Occipital lobe (tissue), 3 donors: ENCODE measurements at places on chromosomes 2 and 18. TPM values are rescaled to one million over a fixed set of nuclear protein-coding genes. Genes with fewer than 3 reads are reported as not detected.

- no peak for DNase-seq
These were observed 156.6 kb downstream of the HAUS1 start for GRCh38 chr18:46260879-46261143.

- no peak for DNase-seq
These were observed 2.7 kb downstream of the HRH4 start for GRCh38 chr18:24462838-24463775.

GRCh38 chr2:106261871-106262321 is 67.8 kb upstream of the UXS1 start:
- no peak for DNase-seq

DNA sequence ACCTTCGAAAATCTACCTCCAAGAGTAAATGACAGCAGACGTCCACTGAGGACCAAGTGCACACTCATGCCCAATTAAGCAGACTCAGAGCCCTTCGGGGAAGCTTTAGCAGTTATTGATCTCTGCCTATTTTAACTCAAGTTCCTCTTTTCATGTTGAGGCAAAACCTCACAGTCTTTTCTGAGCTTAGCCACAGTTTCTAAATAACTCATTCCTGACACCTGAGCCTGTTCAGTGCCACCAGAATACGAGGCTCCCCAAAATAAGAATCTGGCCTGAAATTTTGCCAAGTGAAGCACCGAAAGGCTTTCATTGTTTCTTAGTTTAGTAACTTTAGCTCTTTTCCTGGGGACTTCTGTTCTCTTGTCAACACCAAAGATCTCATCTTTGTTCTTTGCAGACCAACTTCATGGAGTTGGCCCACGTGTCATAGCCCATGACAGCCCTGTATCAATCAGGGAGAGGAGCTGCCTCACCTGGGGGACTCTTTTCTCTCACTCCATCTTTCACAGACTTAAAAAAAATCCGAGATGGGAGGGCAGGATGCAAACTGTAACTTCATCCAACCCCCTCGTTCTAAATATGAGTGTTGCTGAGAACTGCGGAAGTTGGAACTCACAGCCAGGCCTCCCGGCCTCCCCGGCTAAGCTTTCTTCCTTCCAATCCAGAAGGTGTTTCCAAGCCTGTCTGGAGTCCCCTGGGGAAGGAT is 22.2 kb downstream of the INPP5D start:
- no peak for DNase-seq

DNA sequence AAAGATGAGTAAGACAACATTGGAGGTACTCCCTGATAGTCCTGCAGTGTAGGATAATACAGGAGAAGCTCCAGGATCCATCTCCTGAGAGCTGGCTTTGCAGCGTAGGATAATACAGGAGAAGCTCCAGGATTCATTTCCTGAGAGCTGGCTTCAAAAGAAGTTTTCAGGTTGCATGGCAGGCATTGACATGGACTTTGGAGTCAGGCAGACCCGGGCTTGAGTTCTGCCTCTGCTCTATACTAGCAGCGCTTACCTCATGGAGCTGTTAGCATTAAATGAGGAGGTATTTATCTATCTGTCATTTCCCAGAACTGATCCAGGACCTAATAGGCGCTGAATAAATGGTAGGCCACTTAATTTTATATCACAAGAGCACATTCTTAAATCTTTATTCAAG is 97.8 kb downstream of the FMNL2 start:
- DNase-seq, result no peak

DNA sequence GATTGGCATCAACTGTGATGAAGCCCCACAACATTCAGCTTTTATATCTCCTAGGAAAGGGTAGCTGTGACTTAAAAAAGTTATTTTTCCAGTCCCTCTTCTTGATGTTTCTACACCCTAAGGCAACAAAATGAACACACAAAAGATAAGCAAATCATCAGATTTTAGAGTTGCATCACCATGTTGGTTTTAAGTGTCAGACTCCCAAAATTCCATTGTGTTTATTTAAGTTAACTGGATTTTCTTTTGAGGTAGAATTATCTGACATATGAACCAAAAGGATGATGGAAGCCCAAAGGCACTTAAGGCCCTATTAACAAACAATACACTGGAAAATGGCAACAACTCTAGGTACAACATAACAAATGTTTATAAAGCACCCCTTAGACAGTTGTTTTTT is 261.7 kb upstream of the SLC39A10 start:
- no peak for DNase-seq

- DNase-seq, result no peak
These were observed 333.1 kb downstream of the DSEL start for GRCh38 chr18:67183398-67183797.

- no peak for DNase-seq
These were observed 18.5 kb downstream of the BIRC6 start for GRCh38 chr2:32375228-32375892.

- no peak for DNase-seq
These were observed 106.0 kb downstream of the CYP26B1 start for GRCh38 chr2:72041638-72042111.

DNA sequence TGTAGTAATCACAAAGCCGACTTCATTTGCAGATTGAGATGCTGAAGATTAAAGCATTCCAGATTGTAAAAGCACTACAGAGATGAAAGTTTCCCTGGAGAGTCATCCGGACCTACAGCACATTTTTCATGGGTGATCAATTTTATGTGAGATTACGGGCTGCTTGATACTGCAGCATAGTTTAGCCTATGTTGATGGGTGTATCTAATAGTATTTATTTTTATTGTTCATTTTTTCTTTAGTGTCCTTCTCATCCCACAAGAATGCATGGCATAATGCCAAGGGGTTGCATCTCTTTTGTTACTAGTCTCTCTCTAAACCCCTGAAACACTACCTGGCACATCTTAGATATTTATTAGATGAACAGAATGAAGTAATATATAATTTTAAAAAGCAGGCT is 240.4 kb downstream of the MBD2 start:
- no peak for DNase-seq

- DNase-seq, result no peak
These were observed 20.6 kb upstream of the C2orf72 start for GRCh38 chr2:231016566-231017230.

GRCh38 chr2:208320686-208321085 is 54.6 kb downstream of the PIKFYVE start:
- no peak for DNase-seq

DNA sequence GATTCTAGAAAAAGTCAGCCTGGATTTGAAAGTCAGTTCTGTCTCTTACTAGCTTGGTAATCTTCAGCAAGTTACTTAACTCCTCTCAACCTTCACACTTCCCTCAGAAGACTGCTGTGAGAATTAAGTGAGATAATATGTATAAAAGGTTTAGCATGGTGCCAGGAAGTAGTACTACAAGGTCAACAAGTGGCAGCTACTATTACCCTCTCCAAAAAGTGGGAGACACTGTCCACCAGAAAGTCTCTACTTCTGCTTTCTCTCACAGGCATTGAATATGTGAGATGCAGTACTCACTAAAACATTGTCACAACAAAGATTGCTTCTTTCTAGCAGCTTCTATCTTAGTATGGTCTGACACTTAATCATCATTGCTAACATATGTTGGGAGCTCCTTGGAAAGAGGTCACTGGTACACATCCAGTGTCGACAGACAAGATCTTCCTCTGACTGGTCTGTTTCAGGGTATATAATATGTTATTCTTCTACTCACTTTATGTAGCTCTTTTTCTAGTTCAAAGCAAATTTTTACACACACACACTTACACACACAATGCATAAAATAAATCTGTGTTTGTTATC is 47.9 kb downstream of the DOCK10 start:
- no peak for DNase-seq

- no peak for DNase-seq
These were observed 18.5 kb downstream of the ITGA6 start for GRCh38 chr2:172445851-172446250.

The VIT gene
- total RNA-seq, result not detected

The TMEM178A gene
- total RNA-seq, result 25.1 TPM

The SLC16A14 gene
- total RNA-seq, result 66.8 TPM

The SCN7A gene
- total RNA-seq, result 1.6 TPM

The WDFY1 gene
- 67.8 TPM for total RNA-seq

The SLC66A2 gene
- total RNA-seq, result 31.0 TPM

The ZNF396 gene
- 5.0 TPM for total RNA-seq

The C2orf78 gene
- total RNA-seq, result not detected

The MROH2A gene
- total RNA-seq, result not detected

The CD8B gene
- not detected for total RNA-seq

The SGPP2 gene
- total RNA-seq, result 1.2 TPM

The TMEM18 gene
- 19.8 TPM for total RNA-seq
